Urinary bladder (tissue), 4 donors: ENCODE measurements at places on chromosomes 3 and 15. TPM values are rescaled to one million over a fixed set of nuclear protein-coding genes. Genes with fewer than 3 reads are reported as not detected.

Gene CHRNA7
- total RNA-seq: 3.8 TPM

DNA sequence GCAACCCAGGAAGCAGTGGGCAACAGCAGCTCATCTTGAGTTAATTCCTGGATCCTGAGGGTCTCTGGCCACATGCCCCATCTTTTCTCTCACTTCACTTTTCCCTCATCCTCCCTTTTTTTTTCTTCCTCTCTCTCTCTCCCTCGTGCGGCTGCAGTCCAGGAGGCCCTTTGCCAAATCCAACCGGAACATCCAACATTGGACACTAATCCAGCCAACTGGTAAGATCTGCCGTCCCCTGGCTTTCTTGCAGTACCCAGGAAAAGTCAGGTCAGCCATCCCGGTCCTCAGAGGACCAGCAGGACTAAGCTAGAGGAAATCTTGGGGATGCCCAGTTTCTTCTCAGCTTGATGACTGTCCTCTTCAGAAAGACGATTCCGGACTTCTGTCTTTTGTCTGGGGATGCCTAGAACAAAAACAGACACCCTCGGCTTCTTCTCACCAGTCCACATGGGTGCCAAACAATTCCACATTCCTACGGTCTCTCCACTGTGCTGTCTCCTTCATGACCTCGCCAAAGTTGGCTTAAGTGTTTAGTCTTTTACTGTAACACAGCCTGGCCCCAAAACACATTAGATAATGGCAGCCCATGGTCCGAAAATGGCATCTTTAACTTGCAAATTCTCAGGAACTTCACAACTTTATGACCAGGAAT is 115.6 kb downstream of the GSK3B start:
- no peak for DNase-seq

GRCh38 chr3:187970106-187970505 is 183.9 kb upstream of the LPP start:
- DNase-seq: no peak

DNA sequence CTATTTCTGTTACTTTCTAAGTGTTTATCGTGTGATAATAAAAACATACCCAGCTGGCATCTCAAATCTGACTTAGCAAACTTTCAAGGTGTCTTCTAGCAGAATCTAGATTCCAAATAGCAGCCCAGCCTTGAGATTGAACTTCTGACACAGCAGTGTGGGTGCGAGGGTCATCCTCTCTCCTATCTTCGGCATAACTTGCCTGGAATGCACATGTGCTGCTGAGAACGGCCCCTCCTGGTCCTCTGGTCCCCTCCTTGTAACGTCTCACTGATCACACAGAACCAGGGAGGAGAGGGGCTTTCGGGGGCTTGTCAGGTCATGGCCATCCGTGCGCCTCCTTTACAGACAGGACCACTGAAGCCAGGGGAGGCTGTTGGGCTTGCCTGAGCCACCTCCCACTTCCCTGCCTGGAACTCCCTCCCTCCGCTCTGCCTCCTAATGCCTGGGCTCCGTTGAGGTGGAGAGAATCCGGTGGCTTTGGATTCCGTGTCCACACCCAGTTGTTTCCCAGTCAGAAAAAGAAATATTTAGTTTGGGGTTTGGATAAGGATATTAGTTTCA is 344.4 kb upstream of the C2CD4B start:
- no peak for DNase-seq

DNA sequence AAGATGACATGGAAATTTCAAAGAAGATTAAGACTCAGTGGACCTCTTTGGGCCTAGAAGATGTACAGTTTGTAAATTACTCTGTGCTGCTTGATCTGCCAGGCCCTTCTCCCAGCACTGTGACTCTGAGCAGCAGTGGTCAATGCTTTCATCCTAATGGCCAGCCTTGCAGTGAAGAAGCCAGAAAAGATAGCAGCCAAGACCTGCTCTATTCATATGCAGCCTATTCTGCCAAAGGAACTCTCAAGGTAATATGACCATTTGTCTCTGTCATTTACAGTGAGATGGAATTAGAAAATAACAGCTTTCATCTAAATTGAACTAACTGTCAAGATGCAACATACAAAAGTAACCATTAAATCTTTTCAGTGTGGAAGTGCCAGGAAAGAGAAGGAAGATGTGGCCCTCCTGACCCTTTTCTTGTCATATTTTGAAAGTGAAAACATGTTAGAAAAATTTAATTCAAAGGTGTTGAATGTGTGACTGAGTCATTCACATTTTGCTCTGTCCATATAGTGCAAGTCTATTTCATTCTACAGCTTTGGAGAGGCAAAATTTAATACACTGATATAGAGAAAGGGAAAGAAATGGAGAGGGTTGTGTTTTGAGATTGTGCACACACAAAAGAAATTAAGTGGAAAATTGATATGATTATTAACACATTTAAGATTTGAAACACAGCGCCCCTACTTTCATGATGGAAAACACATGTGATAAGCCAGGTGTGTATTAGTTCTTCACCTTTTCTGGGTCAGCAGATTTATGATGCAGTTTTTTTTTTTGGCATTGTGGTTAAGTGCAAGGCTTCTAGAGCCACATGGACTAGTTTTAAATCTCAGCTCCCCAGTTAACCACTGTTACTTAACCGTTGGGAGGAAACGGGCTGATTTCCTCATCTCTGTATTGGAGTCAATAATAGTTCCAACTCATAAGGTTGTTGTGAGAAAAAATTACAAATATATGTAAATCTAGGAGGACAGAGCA is 375.1 kb downstream of the NAALADL2 start:
- no peak for DNase-seq

GRCh38 chr3:159149131-159149530 is 347.3 kb downstream of the MFSD1 start:
- no peak for DNase-seq

DNA sequence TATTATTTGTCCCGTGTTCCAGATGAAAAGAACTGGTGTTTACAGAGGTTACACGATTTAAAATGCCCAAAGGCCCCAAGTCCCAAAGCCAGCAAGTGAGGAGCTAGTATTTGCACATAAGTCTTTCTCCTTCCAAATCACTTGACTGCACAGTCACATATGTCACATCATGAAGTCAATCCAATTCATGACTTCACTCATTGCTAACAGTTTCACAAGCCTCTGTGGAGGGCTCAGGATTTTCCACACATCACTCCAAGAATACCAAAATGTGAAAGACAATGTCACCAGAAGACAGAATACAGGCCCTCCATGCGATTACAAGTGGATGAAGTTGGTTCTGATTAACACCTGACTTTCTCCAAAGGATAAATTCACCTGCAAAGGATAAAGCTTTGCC is 283.1 kb upstream of the UBE2E2 start:
- DNase-seq: no peak
